NCI-H1092 (cell line): ENCODE measurements at places on chromosomes 12 and 14.

DNA sequence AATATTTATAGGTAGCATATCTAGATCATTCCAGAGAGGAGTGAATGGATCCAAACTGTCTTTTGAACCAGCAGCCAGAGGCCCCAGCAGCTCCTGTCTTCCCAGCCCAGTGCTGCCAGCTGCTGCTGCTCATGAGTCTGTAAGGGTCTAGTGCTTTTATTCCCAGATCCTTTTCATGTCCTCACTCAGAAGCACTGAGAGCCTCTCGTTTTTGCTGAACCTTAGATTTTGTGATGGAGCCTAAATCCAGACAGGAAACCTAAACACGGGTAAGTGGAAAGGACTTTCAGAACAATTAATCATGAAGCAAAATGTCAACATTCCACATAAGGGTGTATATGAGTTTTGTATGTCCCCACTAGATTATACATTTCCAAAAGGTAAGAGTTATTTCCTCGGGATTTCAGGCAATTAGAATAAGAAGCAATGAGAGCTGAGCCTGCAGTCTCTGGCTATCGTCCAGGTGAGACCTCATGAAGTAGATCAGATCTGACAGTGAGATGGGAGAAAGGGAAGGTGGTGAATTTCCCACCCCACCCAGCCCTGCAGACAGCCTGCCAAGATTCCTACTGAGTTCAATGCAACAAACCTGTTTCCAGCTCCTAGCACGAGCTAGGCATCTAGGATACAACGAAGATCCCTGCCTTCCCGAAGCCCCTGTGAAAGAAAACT, 84.4 kb downstream of the NINJ2 start:
- DNase-seq, result peak; percentile 47

- no peak for DNase-seq
Measured at GRCh38 chr14:105201925-105202513, 20.9 kb upstream of the NUDT14 start.

- DNase-seq, result peak; percentile 48
Measured at GRCh38 chr12:26938701-26939062, 412 bp downstream of the FGFR1OP2 start.

DNA sequence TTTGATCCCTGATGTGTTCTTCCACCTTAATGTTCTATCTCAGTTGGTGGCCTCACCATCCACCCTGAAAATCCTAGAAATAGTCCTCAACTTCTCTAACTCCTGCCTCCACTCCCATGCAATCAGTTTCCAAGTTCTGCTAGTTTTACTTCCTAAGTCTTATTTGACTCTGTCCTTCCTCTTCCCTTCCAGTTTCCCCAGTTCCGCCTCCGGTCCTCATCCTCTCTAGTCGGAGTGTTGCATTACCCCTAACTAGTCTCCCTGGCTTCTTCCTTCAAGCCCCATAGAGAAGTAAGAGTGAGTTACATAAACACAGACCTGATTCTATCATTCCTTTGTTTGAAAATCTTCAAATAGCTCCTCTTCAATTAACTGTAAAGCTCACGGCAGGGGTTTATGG, 236.5 kb downstream of the GXYLT1 start:
- DNase-seq, result no peak

DNA sequence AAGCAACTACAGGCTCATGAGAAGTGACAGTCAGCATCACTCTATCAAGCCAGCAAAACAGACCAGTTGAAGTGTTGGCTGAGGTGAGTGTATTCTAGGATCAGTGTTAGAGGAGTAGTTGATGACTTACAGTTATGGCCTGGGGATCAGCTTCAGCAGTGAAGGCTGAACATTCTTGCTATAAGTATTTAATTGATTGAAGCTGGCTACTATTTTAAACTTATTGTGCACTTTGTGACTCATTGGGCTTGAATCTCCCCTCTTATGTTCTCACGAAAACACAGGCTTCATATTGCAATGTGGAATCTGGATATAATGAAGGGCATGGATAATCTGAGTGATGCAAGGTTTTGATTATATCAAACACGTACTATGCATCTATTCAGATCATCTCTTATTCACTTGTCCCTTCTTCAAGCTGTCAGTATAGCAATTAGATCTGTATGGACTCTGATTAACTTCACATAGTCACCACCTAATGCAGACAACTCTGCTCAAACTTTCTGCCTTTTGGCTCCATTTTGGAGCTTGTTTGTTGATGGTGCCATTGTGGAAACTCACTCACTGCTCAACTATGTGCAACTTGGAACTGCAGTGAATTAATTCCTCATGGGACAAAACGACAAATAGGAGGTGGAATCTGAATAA, 309.2 kb downstream of the SLC16A7 start:
- DNase-seq, result no peak
